ENCODE measurements at places on chromosomes 7 and 10. TPM values are rescaled to one million over a fixed set of nuclear protein-coding genes. Genes with fewer than 3 reads are reported as not detected.

The FAM25G gene
- total RNA-seq: not detected

The VGF gene
- total RNA-seq: 0.66 TPM

The SH2D4B gene
- total RNA-seq: not detected

The TRIM73 gene
- total RNA-seq: 0.51 TPM

The COL17A1 gene
- under 0.01 TPM for total RNA-seq

The SOSTDC1 gene
- total RNA-seq: not detected

The PCDH15 gene
- total RNA-seq: under 0.01 TPM

The IFIT2 gene
- 21.6 TPM for total RNA-seq

The FAM25C gene
- total RNA-seq: not detected

The PNLIPRP2 gene
- not detected for total RNA-seq

The NUTM2D gene
- 1.3 TPM for total RNA-seq

The PTF1A gene
- total RNA-seq: not detected

The GAD2 gene
- not detected for total RNA-seq

The RP9 gene
- total RNA-seq: 19.2 TPM

The C1QL3 gene
- not detected for total RNA-seq

The AVPI1 gene
- total RNA-seq: 31.8 TPM

The SEPHS1 gene
- 27.4 TPM for total RNA-seq

The UPK3B gene
- under 0.01 TPM for total RNA-seq

The LRRC61 gene
- total RNA-seq: 0.33 TPM

The BEND7 gene
- total RNA-seq: 10.6 TPM

The GARIN1A gene
- total RNA-seq: 1.5 TPM

The GSTO2 gene
- 2.1 TPM for total RNA-seq

The LRRN3 gene
- total RNA-seq: 1.8 TPM

The STOX1 gene
- total RNA-seq: under 0.01 TPM

The LAMB1 gene
- 440 TPM for total RNA-seq

The OPN1SW gene
- not detected for total RNA-seq

The WASL gene
- 15.4 TPM for total RNA-seq

The PROSER2 gene
- total RNA-seq: 1.8 TPM

The SYT15 gene
- under 0.01 TPM for total RNA-seq

The EN2 gene
- not detected for total RNA-seq

The NUTM2E gene
- under 0.01 TPM for total RNA-seq

The BHLHA15 gene
- 0.33 TPM for total RNA-seq

The CCDC172 gene
- total RNA-seq: not detected

The PDK4 gene
- 3.1 TPM for total RNA-seq

The SRRM3 gene
- total RNA-seq: 1.0 TPM

The NODAL gene
- total RNA-seq: not detected

The SORCS1 gene
- under 0.01 TPM for total RNA-seq

The HOXA4 gene
- 0.51 TPM for total RNA-seq

The AKR1D1 gene
- not detected for total RNA-seq

The IFIT1B gene
- not detected for total RNA-seq

The PRSS2 gene
- total RNA-seq: not detected

The RET gene
- 0.77 TPM for total RNA-seq

The SPAG6 gene
- total RNA-seq: under 0.01 TPM

The ARMS2 gene
- total RNA-seq: not detected

The CAMK1D gene
- total RNA-seq: 1.5 TPM

The ITIH5 gene
- total RNA-seq: 49.3 TPM

The WBP1L gene
- total RNA-seq: 28.8 TPM

The LLCFC1 gene
- not detected for total RNA-seq

The LIPN gene
- not detected for total RNA-seq

Data from fibroblast of lung (primary cell).